Activated CD4-positive, alpha-beta T cell treated with anti-CD3 and anti-CD28 coated beads, Interleukin-2, amount 50 U/mL, for 1 hour (primary cell): ENCODE measurements at places on chromosomes 3 and 15.

DNA sequence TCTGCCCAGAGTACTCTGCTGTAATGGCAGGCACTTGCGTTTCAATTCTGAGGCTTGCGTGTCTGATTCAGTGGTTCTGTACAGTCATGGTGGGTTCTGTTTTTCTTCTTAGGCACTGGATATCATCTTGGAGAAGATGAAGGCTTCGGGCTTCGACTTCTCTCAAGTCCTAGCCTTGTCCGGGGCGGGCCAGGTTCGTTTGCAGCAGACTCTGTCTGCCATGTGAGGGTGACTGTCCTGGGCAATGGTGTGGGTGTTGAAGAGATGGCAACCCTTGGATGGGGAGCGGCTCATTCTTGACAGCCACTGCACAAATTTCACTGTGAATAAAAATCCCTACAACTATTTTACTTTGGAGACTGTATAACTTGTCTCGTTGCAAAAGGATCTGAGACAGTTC lies 16.2 kb downstream of the XYLB start:
- no peak for DNase-seq

GRCh38 chr3:48301800-48302166 lies 31.7 kb downstream of the SPINK8 start:
- DNase-seq = no peak

DNA sequence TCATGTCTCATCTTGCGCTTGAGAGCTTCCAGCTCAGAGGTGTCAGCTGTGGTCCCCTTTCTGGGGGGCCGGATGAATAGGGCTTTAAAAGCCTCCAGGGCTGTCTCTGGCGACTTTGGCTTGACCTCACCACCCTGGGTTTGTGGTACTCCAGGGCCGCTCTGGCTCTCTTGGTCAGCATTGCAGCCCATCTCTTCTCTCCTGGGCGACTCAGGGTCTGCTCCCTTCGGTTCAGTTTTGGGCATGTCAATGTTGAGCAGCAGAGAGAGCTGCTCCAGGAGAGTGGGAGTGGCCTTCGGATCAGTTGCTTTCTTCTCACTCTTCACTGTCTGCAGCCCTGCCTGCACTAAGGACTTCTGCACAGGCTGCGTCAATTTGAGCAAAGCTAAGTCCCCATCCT lies 127.9 kb downstream of the FMN1 start:
- no peak for DNase-seq

DNA sequence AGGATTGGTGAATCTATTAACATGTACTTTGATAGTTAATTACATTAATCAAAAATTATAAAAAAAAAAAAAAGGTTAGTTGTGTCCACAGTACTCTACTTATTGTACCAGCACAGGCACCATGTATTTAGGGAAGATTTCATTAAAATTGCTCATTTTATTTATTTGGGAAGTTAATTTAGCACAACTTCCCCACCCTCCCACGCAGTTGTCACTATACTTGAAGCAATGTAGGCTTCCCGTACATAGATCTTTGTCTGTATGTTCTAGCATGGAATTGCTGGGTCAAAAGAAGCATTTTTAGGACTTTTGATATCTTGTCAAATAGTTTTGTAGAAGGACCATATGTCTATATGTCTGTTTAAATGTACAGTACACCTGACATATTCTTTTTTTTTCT lies 4.4 kb downstream of the GPR27 start:
- DNase-seq = no peak

- DNase-seq = no peak
Measured at GRCh38 chr15:99537344-99537743, 28.4 kb upstream of the MEF2A start.

GRCh38 chr15:62462721-62463120 lies 297.6 kb upstream of the C2CD4B start:
- no peak for DNase-seq
